ENCODE measurements at places on chromosomes 11 and 22.

GRCh38 chr22:25153961-25154666 lies 45.5 kb upstream of the CRYBB3 start:
- peak; percentile 77 for DNase-seq

GRCh38 chr11:819943-820649 lies 1.4 kb downstream of the PNPLA2 start:
- peak; percentile 85 for DNase-seq

GRCh38 chr22:29105468-29105867 lies 32.6 kb downstream of the KREMEN1 start:
- DNase-seq: no peak

DNA sequence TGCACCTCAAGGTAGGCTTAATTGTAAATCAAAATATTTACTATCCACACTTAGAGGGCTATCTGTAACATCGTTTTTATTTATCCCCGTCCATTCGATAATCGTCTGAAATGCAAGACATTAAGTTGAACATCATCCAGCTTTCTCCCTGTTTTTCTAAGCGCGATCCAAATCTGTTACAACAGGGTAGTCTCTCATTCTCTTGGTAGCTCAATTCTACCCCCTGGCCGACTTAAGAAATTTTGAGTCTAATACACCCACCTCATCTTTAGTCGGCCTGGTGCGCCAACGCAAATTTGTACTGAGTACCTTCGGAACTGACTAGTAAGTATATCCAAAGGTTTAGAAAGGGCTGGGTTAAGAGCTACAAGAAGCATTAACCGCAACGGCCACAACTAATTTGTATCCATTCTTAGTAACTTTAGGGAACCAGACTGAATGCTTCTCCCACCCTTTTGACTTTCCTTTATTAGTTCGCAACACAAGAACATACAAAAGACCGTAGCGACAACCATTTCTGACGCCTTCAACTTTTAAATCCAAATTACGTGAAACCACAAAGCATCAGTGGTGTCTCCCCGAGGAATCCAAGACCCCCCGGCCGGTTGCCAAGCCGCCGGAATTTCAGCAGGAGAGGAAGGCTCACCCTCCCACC lies 1.0 kb upstream of the ZNF143 start:
- peak; percentile 44 for DNase-seq

DNA sequence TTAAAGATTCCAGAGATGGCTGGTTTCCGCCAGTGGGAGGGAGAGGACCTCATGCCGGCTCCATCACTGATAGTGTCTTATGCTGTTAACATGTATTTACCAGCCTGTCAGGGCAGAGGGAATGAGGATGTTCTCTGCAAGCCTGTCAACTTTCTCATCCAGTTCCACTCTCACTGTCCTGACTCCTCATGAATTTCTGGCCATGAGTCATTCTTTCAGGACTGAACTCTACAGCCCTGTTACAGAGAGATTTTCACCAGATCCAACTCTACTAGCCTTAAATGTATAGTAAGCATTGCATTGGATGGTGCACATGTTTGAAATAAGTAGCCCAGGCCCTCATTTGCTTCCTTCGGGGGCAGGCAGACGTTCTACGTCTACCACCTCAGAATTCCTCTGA lies 387.7 kb downstream of the TMEM135 start:
- no peak for DNase-seq

- DNase-seq: no peak
Measured at GRCh38 chr22:50585238-50585637, 2.6 kb upstream of the CHKB start.

- no peak for DNase-seq
Measured at GRCh38 chr11:8873741-8874405, 37.1 kb upstream of the AKIP1 start.

DNA sequence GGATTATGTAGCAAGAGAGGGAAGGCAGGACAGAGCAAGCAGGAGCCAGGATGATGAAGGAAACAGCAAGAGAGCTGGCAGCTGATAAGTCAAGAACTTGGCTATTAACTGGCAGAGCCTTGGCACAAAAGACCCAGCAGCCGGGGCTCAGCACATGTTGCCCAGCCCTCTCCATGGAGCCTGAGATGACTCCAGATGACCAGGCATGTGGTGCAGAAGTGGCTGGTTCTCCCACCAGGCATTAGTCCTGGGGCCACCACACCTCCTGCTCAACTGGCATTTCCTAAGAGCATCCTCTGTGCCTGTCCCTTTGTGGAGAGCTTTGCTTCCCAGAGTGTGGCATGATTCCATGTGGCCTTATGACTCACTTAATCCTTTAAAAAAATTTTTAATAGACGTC lies 522.6 kb downstream of the MN1 start:
- no peak for DNase-seq

- DNase-seq: no peak
Measured at GRCh38 chr11:2207773-2208621, 36.4 kb upstream of the TH start.

- DNase-seq: no peak
Measured at GRCh38 chr11:10273738-10274137, 20.3 kb downstream of the SBF2 start.

DNA sequence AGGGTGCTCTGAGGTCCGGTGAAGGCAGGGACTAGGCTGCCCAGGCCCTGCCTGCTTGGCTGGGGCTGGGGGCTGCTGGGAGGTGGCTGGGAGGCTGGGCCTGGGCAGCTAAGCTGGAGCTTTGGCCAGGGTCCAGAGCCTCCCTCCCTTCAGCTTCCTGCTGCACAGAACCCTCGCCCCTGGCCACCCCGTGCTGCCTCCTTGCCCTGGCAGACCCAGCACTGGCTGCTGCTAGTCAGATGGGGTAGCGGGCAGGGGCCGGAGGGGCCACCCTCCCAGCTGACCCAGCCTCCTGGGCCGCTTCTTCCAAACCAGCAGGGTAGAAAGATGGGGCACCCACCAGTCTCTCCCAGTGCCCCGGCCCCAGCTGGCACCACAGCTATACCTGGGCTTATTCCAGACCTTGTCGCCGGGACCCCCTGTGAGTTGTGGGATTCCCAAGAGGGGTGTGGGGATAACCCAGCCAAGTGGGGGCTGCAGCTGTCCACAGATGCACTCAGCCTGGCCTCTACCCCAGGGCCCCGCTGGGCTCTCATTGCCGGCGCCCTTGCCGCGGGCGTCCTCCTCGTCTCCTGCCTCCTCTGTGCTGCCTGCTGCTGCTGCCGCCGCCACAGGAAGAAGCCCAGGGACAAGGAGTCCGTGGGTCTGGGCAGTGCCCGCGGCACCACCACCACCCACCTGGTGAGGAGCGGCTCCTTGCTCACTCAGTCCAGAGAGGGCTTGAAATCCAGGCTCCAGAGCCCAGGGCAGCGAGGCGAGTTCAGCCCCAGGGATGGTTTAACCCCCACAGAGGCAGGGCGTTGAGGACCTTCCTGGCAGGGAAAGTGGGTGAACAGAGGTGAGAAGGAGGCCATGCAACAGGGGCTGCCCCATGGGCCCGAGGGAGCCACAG lies at the start of gene SYT8:
Gene SYT8 (plus strand): TSS at position 212 of the 892 bp plus-strand sequence. CDS start 116 bp downstream, at position 328.
- DNase-seq: no peak

DNA sequence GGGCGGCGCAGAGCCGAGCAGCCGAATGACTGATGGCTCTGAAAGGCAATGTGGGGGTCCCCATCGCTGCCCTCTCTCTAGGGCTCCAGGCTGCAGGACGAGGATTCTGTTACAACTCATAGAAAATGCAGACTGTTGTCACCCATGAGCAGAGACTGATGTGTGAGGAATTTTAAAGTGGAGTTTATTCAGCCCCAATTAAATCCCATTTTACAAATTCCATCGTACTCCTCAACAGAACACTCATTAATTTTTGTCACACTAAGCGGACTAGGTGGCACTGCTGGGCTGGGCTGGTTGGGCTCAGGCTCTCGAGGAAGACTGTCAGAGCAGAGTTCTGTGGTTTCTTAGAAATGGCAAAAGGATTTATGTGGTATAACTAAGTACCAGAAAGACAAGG lies 102.6 kb upstream of the SPON1 start:
- no peak for DNase-seq

DNA sequence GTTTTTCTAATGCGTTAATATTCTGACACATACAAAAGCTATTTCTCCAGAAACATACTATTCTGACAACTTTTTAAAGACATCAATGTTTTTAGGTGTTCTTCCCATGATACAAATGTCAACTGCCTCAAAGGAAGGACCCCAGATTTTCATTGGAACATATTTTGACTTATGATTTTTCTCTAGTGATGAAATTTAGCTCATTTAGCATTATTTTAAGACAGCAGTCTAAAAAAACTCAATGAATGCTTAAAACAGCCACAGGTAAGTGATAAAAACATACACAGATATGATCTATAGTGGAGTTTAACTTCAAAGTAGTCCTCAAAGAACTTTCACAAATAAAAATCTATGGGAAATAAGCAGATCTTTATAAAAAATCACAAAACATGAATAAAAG lies 24.9 kb downstream of the XKR3 start:
- DNase-seq: no peak

GRCh38 chr22:46090631-46091201 lies 59.6 kb upstream of the PPARA start:
- DNase-seq: no peak

DNA sequence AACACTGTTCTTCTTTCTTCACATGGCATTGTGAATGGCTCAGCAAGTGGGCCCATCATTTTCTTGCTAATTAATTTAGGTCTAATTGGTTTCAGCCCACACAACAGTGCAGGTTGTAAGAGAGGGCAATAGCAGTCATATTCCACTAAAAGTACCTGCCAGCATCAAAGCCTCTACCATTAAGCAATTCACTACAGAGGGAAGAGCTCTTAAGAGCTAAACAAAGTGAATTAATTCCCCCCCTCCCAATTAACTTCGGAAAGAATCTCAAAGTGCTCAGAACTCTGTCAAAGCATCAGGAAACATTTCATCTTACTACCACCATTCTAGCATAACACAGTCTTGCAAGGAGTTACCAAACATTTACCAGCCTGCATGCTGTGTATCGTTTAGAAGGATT lies 133.9 kb upstream of the UBASH3B start:
- DNase-seq: no peak

DNA sequence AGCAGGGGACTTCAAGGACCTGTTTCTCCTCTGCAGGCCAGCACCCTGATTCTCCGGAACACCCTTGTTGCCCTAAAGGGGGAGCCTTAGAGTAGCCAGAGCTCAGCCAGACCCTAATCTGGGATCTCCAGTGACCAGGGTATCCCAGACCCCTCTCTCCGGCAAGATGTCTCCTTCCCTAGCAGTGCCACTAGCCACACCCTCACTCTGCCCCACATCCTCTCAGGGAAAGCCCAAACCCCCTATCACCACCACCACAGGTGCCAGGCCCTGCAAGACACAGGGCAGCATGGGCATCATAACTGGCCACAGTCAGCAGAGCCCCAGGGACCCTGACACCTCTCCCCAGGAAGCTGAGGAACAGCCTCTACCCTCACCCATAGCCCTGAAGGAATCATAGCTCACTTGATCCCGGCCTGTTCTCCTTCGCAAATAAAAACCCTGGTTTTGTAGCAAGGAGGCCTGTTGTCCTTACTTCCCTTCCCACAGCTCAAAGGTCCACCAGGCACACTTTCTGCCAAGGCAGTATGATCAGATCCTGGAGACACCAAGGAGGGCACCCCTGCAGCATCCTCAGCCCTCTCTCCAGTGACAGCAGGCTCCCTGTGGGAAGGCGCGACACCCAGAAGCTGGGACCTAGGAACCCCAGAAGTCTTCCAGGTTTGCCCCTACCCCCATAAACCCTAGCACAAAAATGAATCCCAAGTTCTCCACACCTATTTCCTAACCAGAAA lies 4.6 kb downstream of the CFL1 start:
- no peak for DNase-seq

GRCh38 chr11:75969626-75970308 lies 154.8 kb downstream of the UVRAG start:
- DNase-seq: no peak

GRCh38 chr22:40498420-40499208 lies 128.2 kb downstream of the SGSM3 start:
- no peak for DNase-seq

DNA sequence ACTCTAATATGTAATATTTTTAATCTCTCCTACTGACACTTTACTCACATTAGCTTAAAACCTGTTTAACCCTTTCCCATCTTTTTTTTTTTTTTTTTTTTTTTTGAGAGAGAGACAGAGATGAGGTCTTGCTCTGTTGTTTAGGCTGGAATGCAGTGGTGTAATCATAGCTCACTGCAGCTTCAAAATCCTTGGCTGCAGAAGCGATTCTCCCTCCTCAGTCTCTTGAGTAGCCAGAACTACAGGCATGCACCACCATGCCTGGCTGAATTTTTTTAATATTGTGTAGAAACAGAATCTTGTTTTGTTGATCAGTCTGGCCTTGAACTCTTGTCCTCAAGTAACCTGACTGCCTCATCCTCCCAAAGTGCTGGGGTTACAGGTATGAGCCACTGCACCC lies 37.3 kb downstream of the PAMR1 start:
- DNase-seq: no peak

- no peak for DNase-seq
Measured at GRCh38 chr11:70854901-70855556, 397.3 kb downstream of the SHANK2 start.

DNA sequence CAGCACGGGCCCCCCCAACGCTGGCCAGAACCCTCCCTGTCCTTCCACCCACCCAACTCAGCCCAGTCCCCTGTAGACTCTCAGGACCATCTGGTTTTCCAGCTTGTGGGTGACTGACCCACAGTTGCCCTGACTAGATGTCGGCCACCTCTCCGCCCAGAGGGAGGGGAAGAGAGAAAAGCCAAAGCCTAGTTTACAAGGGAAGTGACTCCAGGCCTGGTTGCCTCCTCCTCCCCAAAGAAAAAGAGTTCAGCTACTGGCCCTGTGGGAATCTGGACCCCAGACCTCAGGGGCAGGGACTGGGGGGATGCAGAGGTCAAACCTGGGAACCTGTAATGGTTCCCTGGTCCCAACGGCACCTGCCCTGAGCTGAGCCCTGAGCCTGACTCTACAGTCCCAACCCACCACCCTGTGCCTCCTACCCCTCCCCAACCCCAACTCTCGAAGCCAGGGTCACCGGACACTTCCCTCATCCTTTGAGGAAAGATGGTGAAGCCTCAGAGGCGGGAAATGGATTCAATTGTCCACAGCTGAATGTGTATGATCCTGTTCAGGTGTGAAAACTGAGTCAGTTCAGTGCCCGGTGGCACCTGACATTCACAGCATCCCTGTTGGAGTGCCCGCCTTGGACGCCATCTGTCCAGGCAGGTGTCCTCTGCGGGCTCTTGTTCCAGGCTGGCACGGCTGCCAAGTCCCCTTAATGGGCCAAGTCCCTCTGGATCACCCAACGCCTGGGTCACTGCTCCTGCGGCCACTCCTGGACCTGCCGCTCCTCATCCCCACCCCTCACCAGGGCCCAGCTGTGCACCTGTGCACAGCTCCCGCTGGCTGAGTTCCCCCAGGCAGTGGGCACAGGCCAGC lies 21.0 kb upstream of the WNT7B start:
- peak; percentile 30 for DNase-seq

- no peak for DNase-seq
Measured at GRCh38 chr22:22087854-22088657, 105.5 kb upstream of the TOP3B start.

- DNase-seq: no peak
Measured at GRCh38 chr11:106286881-106287504, 209.5 kb downstream of the AASDHPPT start.

- DNase-seq: no peak
Measured at GRCh38 chr22:46864314-46865051, 102.0 kb downstream of the TBC1D22A start.
